Activated T-cell treated with anti-CD3 and anti-CD28 coated beads for 24 hours (primary cell): ENCODE measurements at places on chromosomes 1 and 21.

- no peak for DNase-seq
Observed at GRCh38 chr1:31683997-31684396, 19.8 kb downstream of the COL16A1 start.

DNA sequence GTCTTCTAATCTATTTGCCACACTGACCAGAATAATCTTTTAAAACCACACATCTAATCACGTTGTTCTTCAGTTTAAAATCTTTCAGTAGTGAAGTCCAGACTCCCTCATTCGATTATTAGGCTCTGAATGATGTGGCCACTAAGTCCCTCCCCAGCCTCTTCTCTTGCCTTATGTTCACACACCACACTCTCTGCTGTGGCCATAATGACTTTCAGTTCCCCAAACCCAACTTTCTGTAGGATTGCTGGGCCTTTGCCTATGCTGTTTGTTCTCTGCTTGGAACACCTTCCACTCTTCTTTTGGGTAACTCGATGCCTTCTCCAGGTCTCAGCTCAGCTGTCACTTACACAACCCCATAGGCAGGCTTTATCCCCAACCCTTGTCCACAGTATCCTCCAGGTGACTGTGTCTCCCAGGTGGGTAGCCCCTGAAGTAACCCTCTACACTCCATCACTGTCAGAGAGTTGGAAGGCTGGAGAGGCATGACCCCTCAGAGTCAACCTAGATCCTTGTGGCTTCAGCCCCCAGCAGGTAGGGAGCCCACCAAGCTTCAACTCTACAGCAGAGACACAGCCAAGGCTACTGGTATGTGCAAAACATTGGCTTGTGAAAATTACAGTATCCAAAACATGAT, 8.4 kb upstream of the SLC37A1 start:
- no peak for DNase-seq

GRCh38 chr1:62727656-62728407, 39.6 kb upstream of the DOCK7 start:
- no peak for DNase-seq

DNA sequence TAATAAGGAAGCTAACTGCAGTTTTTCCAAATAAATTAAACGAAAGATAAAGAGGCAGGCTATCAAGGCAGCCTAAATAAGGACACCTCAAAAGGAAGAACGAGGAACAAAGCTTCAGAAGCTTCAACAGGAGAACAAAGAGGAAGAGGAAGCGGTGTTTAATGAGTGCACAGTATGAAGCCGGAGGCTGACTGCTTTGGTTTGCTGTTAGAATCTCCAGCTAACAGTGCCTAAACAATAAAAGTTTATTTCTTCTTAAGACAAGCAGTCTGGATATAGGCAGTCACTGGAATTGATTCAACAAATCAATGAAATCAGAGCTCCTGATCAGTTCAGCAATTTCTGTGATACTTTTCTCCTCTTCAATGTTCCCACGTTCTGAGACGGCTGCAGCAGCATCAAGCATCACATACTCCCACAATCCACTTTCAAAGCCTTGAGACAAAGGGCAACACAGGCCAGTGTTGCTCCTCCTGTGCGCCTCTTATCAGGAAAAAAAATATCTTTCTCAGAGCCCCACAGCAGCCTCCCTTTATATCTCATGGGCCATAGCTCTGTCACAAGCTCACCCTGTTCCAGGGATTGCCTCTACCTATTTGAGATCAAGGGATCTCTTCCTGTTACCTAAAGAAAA, 365.6 kb upstream of the ST6GALNAC5 start:
- DNase-seq, result no peak

DNA sequence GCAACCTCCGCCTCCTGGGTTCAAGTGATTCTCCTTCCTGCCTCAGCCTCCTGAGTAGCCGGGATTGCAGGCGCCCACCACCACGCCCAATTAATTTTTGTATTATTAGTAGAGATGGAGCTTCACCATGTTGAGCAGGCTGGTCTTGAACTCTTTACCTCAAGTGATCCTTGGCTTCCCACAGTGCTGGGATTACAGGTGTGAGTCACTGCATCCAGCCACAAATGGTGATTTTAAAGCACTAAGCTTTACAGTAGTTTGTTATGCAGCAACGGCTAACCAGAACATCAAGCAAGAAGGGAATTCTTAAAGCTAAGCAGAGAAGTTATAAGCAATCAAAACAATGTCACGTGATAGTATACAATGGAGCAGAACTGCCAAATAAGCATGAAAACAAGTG, 65.7 kb downstream of the NVL start:
- DNase-seq, result no peak

DNA sequence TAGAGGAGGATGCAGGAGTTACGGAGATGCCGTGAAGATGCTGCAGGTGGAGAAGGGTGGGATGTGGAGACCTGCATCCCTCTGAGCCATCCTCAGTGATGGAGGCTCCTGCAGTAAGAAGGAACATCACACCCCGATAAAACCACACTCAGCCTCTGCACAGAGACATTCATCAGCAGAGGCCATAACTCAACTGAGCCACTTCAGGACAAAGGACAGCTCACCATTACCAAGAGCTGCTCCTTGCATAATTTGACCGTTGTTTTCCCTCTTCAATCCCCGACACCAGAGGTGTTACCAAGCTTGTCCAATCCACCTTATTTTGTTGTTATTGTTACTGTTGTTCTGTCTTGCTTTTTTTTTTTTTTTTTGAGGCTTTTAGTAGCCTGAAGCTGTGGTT, 543.9 kb downstream of the AJAP1 start:
- DNase-seq, result no peak

DNA sequence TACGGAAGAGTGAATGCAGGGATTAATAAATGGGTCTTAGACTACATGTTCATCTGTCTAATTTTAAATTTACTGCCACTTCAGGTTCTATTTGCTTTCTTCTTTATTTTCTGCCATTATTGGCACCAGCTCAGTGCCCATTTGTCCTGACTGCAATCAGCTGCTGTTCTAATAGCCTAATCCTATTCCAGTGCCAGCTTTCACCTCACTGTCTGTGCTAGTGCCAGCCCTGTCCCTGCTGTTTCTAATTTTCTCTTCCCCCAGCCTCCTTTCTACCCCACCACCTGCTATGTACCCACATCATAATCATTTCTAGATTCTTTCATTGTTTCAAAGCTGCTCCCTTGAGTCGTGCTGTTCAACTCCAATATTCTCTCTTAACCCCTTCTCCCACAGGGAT, 86.4 kb downstream of the KCNK1 start:
- no peak for DNase-seq
